Caki2 (cell line): ENCODE measurements at places on chromosomes 1 and 21. TPM values are rescaled to one million over a fixed set of nuclear protein-coding genes. Genes with fewer than 3 reads are reported as not detected.
A peak's percentile ranks its signal among the peaks of the same experiment; 100 is the strongest.

The FOXD2 gene
- 1.6 TPM in 2 replicates for total RNA-seq

The GBP6 gene
- not detected in 2 replicates for total RNA-seq

The HNRNPCL1 gene
- total RNA-seq, result not detected in 2 replicates

The AADACL3 gene
- total RNA-seq, result not detected in 2 replicates

The TSPAN1 gene
- total RNA-seq, result 2.3 and 9.5 TPM in 2 replicates

The PROK1 gene
- not detected in 2 replicates for total RNA-seq

The CNR2 gene
- 0.03 TPM in 1 of 2 replicates, not detected in the other for total RNA-seq

The TRIM63 gene
- not detected in 2 replicates for total RNA-seq

The TDRD5 gene
- total RNA-seq, result not detected in 2 replicates

The HSD11B1 gene
- not detected in 2 replicates for total RNA-seq

The S100A9 gene
- total RNA-seq, result not detected in 2 replicates

The UBL4B gene
- not detected in 2 replicates for total RNA-seq

The RBM11 gene
- 2.8 and 10.4 TPM in 2 replicates for total RNA-seq

DNA sequence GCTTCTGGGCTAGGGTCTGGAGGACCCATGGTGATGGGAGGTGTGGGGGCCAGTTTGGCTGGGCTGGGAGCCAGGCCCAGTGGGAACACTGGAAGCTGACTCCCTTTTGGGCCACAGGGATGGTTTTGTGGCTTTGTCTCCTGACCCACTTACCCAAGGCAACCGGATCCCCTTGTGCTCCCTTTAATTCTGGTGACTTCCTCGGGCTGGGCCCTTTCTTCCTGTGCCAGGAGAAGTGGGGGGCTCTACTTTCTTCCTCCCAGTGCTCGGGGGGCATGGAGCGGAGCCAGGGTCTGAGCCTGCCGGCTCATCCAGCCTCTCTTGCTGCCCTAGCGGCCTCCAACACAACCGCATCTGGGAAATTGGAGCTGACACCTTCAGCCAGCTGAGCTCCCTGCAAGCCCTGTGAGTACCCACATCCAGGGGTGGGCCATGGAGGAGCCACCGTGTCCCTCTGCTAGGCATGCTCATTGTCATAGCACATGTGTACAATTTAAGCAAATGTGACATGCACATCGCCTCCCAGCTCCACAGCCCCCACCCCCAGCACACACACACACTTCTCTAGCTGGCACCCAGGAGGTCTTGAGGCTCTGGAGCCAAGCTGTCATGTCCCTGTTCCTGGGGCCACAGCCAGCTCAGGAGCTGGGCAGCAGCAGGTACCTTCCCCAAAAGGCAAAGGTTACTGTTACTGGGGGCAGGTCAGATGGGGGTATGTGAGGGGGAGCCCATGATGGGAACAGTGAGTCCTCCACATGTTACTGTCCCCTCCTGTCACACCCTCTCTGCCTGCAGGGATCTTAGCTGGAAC lies 35.0 kb downstream of the UBE2T start:
- no peak for DNase-seq

- no peak for DNase-seq
These were observed 4.7 kb downstream of the GALE start for GRCh38 chr1:23795676-23796465.

- DNase-seq, result no peak
These were observed 104.6 kb downstream of the TGFBR3 start for GRCh38 chr1:91781371-91781825.

GRCh38 chr1:98675282-98675681 lies 13.8 kb downstream of the SNX7 start:
- DNase-seq, result no peak

- DNase-seq, result no peak
These were observed 1.7 kb downstream of the MYOCOS start for GRCh38 chr1:171623651-171624331.

DNA sequence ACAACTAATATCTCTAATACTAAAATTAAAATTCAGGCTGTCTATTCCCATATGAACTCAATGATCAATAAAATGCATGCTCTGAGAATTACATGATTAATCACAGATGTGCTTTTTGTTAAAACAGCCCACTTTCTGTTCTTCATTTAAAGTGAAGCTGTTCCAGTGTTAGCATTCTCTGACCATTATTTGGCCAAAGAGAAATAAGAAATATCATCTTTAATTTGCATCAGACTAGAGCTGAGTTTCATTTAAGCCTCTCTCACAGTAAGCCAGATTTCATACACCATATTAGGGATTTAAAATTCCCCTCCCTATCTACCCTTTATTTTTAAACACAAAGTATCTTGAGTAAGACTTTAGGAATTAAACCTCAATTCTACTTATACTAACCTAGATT lies 261.6 kb downstream of the TPR start:
- DNase-seq, result no peak

DNA sequence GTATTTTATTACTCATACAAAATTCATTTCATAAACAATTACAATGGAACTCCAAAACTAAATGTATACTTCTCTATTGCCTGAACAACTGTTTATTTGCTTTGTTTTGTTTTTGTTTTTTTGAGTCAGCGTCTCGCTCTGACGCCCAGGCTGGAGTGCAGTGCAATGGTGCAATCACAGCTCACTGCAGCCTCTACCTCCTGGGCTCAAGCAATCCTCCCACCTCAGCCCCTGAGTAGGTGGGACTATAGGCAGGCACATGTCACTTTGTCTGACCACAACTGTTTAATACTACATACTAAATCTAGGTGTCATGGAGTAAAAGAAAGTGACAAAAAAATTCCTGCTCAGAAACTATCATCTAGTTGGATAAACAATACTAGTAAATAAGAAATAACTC lies 49.3 kb downstream of the RAB3GAP2 start:
- no peak for DNase-seq

DNA sequence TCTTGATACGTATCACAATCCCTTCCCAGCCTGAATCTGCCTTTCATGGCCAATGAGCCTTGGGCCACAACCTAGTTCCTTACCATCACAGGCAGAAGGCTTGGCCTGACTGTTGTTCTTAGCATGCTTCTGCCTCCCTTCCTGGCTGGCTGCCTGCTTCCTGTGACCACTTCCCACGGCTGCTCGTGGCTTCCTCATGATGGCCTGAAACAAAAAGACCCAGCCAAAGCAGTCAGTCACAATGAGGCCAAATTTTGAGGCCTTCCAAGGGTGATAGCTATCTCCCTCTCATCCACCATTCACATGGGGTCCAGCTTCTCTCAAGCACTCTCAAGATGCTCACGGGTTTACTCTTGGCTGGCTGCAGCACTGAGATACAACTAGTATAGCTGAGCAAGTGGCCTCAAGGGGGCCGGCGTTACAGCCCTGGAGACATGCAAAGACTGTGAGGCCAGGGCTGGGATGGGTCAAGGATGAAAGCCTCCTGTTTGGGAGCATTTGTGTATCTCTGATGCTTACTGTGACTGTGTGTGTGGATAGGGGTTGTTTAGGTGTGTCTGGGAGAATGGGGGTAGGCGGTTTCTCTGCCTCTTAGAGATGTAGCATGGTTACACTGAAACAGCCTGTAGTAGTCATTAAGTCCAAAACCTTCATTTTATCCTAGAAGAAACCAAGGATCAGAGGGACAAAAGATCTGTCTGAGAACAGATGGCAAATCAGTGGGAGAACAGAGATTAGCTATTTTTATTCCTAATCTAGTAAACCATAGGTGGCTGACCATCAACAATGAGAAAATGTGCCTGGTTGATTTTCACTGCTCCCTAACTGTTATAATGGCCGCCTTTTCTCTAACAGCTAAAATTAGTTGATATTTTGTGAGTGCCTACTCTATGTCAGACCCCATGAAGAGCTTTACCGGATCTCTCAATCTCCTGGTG lies 5.4 kb upstream of the TOE1 start:
- DNase-seq, result no peak

DNA sequence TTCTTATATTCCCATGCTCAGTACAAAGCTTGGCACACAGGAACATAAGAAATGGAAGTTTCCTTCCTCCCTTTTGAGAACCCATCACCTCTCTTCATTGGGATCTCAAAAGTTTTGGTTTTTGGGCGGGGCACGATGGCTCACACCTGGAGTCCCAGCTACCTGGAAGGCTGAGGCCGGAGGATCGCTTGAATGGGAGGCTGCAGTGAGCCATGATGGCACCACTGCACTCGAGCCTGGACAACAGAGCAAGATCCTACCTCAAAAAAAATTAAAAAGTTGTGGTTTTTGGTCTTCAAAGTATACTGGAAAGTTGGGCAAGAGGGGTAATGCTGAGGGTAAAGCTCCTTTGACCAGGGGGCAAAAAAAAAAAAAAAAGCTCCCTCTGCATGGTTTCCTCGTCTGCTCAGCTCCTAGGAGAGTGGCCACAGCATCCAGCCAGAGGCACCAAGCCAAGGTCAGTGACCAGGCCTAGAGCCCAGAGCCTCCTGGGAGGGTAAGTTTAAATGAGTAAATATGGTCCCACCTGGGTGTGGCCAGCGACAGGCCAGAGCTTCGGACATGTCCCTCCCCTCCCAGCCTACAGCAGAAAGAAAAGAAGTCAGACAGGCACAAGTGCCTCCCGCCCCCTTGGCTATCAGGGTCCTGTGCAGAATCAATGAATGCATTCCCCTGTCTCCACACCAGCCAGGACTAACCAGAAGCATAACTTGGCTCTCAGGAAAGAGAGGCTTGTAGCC lies 5.0 kb downstream of the MEF2D start:
- DNase-seq, result no peak

DNA sequence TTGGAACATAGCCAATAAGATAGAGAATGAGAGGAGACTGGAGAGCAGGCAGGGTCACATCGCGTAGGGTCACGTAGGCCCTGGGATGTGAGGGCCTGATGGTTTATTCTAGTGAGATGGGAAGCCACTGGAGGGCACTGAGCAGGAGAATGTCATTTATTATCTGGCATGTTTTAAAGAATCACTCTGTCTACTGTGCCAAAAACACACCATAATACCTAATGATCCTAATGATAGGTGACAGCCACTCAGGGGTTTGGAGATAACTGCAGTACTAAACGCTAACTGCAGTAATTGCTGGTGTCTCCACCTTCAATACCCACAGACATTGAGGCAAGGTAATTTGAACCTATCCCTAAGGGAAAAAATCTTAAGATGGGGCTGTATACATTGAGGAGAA lies 185.4 kb downstream of the TTLL7 start:
- no peak for DNase-seq

GRCh38 chr1:168825820-168826219 lies 96.8 kb upstream of the DPT start:
- DNase-seq, result no peak

DNA sequence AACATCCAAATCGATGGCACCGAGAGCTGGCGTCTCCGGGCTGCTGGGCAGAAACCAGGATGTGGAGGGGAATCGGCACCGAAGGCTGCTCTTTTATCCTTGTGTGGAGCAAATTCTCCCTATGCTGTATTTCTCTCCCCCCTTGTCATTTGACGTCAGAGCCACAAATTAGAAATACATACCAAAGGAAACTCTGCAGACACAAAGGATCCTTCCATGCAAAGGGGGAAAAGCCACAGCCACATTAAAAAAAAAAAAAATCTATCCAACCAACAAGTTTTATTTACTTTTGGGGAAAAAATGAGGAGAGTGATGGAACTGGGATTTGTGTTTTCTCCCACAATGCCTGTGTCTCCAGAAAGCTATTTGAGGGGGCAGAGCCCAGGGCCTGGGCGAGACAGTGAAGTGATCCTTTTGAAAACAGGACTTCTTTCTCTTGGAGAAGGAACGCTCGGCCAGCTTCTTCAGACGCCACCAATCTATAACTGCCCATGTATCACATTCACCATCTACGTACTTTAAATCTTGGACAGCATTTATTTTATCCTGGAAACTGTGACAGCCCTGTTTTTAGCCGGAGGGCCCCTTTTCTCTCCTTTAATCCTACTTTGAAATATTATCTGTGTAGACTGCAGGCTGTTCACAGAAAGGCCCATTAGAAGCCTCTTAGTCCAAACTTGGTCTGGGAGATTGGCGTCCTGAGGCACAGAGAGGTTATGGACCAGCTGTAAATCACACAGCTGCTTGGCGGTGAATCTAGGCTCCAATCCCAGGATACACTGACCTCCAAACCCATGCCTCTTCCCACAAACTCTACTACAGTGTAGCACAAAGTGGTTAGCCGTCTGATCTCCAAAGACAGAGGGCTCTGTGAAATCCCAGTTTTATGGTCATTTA lies 4.5 kb downstream of the KANK4 start:
- no peak for DNase-seq

DNA sequence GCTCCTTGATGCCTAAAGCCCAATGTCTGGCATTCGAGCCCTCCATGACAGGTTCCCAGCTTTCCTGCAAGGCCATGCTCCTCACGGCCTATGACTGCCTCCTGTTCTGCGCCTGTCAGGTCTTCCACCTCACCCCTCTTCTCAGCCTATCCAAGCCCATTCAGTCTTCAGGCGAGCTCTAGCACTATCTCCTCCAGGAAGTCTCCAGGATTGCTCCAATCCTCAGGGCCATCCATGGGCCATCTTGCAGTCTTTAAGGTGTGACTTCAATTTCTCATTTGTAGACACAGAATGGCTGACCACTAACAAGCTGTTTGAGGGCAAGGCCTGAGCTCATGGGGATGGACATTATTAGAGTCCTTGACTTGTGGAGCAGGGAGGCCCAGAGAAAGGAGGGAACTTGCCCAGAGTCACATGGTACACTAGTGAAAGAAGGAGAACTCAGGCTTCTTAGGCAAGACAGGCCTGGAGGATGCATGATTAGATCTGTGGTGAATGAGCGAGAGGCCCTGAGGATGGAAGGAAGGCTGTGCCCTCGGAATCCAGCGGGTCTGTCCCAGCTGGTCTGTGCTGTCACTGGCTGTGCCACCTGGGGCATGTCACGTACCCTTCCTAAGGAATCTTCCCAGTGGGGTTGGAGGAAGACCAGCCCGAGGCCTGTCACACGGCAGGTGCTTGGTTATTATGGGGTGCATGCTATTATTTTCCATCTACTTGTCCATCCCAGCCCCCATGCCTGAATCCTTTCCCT lies 1.2 kb upstream of the ACOT11 start:
- no peak for DNase-seq

- no peak for DNase-seq
These were observed 60.8 kb downstream of the LRRN2 start for GRCh38 chr1:204624631-204625216.

DNA sequence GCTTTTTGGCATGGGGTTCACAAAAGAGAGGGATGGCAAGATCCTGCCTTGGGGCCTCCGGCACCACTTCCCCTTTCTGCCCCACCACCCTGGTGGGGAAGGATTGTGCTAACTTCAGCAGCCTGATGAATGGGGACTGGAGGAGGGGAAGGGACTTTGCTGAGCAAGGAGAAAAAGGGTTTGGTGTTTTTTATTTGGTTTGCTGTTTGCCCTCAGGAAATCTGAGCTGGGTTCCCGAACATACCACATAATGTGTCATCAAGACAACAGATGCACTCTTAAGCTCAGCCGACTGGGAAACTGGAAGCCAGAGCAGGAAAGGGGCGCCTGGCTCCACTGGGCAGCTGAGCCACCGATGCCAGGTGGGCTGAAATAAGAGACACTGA lies 19.8 kb downstream of the OLFML2B start:
- DNase-seq, result peak; percentile 16

GRCh38 chr1:30762152-30762929 lies 4.8 kb upstream of the LAPTM5 start:
- DNase-seq, result no peak

GRCh38 chr1:153777648-153778047 lies 2.4 kb downstream of the SLC27A3 start:
- no peak for DNase-seq
